ENCODE measurements at places on chromosomes 7 and 10. TPM values are rescaled to one million over a fixed set of nuclear protein-coding genes. Genes with fewer than 3 reads are reported as not detected.

DNA sequence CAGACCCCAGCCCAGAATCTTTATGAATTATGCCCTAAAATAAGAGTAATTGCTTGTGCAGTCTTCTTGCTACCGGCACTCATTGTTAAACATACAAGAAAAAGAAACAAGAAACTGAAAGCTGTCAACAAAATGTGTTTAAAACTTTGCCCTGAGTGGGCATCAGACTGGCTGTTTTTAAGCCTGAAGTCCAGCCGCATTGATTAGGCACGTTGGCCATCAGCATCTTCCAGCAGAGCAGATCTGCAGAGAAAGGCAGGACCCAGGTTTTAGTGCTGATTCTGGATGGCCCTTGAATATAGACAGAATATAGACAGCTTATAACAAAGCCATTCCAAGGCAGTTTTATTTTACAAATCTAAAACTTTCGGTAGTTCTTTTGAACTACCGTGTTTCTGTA lies 102.8 kb downstream of the POLL start:
- no peaks in the 10 kb centered on the region for H3K27me3 ChIP-seq
- H3K27ac ChIP-seq = no peak overlapping the region
- peaks cover 7% of the 10 kb centered on the region for H3K4me1 ChIP-seq

DNA sequence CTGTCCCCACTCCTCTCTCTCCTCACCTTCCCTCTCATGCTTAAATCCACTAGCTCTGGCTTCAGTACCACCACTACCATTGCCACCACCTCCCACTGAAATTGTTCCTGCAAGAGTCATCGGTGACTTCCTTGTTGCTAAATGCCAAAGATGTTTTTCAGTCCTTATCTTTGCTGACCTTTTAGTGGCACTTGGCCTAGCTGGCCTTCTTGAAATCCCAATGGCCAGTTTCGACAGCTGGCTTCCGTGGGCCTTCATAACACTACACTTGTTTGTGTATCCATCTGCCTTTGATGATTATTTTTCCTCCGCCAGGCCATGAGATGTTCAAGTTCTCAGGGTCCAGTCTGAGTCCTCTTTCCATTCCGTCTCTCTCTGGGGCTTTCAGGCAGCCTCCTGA lies 118.2 kb upstream of the NANOS1 start:
- no peaks in the 10 kb centered on the region for H3K27me3 ChIP-seq
- no peak overlapping the region for H3K27ac ChIP-seq

- peak overlapping the region; percentile 58 for H3K27ac ChIP-seq
- no peaks in the 10 kb centered on the region for H3K4me1 ChIP-seq
- H3K36me3 ChIP-seq = no peaks in the 10 kb centered on the region
- DNase-seq = no peak
- peak overlapping the region; percentile 67 for H3K4me3 ChIP-seq
Observed at GRCh38 chr7:16755397-16755796, 1.8 kb downstream of the TSPAN13 start.

GRCh38 chr7:33836797-33837355 lies 68.5 kb upstream of the BMPER start:
- H3K4me3 ChIP-seq = no peak overlapping the region
- no peak for DNase-seq
- no peak overlapping the region for H3K27ac ChIP-seq
- no peaks in the 10 kb centered on the region for H3K36me3 ChIP-seq
- H3K4me1 ChIP-seq = no peaks in the 10 kb centered on the region

GRCh38 chr7:106019470-106019820 lies 56.4 kb downstream of the CDHR3 start:
- H3K4me1 ChIP-seq = no peaks in the 10 kb centered on the region
- H3K36me3 ChIP-seq = no peaks in the 10 kb centered on the region
- no peak for DNase-seq
- no peak overlapping the region for H3K27ac ChIP-seq
- no peaks in the 10 kb centered on the region for H3K27me3 ChIP-seq
- H3K4me3 ChIP-seq = no peak overlapping the region

GRCh38 chr10:66521506-66521905 lies 404.3 kb upstream of the LRRTM3 start:
- no peak overlapping the region for H3K27ac ChIP-seq
- no peak overlapping the region for H3K4me3 ChIP-seq
- H3K27me3 ChIP-seq = no peaks in the 10 kb centered on the region
- H3K36me3 ChIP-seq = no peaks in the 10 kb centered on the region
- no peak for DNase-seq
- no peaks in the 10 kb centered on the region for H3K4me1 ChIP-seq

GRCh38 chr7:153588586-153588985 lies 463.6 kb upstream of the DPP6 start:
- DNase-seq = no peak
- H3K27ac ChIP-seq = no peak overlapping the region
- no peaks in the 10 kb centered on the region for H3K4me1 ChIP-seq
- no peaks in the 10 kb centered on the region for H3K27me3 ChIP-seq

- peaks cover 2% of the 10 kb centered on the region for H3K36me3 ChIP-seq
- H3K4me1 ChIP-seq = no peaks in the 10 kb centered on the region
- no peak for DNase-seq
- H3K27me3 ChIP-seq = no peaks in the 10 kb centered on the region
- no peak overlapping the region for H3K27ac ChIP-seq
Observed at GRCh38 chr7:138875794-138876193, 77.8 kb upstream of the ATP6V0A4 start.

DNA sequence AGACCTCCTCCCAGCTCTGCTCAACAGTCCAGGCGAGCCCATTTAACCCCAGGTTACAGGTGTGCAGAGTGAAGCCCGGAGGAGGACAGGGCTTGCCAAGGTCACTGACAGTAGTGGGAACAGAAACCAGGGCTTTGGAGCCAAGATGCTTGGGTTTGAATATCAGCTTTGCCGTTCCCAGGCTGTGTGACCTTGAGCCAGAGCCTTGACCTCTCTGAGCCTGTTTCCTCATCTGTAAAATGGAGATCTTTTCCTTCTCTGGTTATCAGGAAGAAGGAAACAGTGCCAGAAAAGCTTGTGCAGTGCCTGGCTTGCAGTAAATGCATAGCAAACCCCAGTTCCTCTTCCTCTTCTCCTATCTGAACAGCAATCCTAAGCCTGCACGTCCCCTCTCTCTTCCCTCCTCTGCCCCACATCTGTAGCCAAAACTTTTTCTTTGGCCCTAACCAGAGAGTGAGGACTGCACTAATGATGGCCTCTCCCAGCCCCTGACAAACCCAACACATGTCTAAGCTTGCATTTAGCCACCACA lies 21.4 kb upstream of the MLXIPL start:
- peaks cover 3% of the 10 kb centered on the region for H3K4me1 ChIP-seq
- no peaks in the 10 kb centered on the region for H3K36me3 ChIP-seq
- H3K27ac ChIP-seq = no peak overlapping the region
- peaks cover 23% of the 10 kb centered on the region for H3K27me3 ChIP-seq
- DNase-seq = no peak
- H3K4me3 ChIP-seq = no peak overlapping the region

DNA sequence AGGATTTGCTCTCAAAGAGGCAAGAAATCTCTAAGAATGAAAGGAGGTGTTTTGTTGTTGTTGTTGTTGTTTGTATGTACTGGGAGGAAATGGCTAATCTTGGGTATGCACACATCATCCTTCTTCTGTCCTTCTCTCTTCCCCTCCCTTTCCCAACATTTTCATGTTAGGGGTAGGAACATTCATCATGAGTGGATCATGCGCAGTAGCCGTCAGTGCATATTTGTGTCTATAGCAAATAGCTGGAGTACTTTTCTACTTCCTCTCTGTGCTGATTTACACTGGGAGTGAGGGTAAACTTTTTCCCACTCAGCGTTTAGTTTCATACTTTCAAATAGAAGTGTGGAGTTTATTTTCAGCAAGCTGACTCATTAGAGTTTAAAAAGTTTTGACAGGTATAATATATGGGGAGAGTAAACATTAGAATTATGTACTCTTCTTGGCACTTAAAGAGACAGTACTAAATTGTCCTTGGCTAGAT lies 80.5 kb upstream of the PRKG1 start:
- H3K36me3 ChIP-seq = no peaks in the 10 kb centered on the region
- peak overlapping the region; percentile 86 for H3K27ac ChIP-seq
- no peaks in the 10 kb centered on the region for H3K27me3 ChIP-seq
- H3K4me1 ChIP-seq = peaks cover 6% of the 10 kb centered on the region
- no peak for DNase-seq
- peak overlapping the region; percentile 67 for H3K4me3 ChIP-seq

GRCh38 chr7:139041378-139042085 lies 5.7 kb upstream of the ZC3HAV1L start:
- H3K36me3 ChIP-seq = peaks cover 15% of the 10 kb centered on the region
- H3K4me1 ChIP-seq = peaks cover 15% of the 10 kb centered on the region
- no peak for DNase-seq
- no peak overlapping the region for H3K4me3 ChIP-seq
- H3K27me3 ChIP-seq = no peaks in the 10 kb centered on the region
- H3K27ac ChIP-seq = no peak overlapping the region

DNA sequence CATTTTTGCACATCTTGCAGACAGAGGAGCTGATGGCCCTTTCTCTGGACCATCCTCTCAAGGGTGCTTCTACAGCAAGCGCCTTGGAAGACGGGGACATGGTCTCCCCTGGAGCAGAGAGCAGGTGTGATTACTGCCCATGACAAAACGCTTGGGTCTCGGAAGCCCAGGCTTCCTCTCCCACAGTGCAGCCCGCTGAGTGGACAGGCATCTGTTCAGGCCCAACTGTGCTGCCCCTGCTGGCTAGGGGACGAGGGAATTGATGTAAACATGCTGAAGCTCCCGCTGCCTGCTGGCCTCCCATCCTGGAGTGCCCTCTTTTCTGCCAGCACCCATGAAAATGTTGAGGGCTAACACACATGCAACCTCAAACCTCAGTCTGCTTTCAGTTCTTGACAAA lies 14.3 kb downstream of the IL15RA start:
- H3K27me3 ChIP-seq = no peaks in the 10 kb centered on the region
- no peak for DNase-seq
- no peak overlapping the region for H3K4me3 ChIP-seq

GRCh38 chr10:29254123-29255046 lies 34.5 kb upstream of the LYZL1 start:
- no peak for DNase-seq
- H3K4me1 ChIP-seq = peaks cover 17% of the 10 kb centered on the region
- no peak overlapping the region for H3K4me3 ChIP-seq
- H3K27me3 ChIP-seq = no peaks in the 10 kb centered on the region
- H3K27ac ChIP-seq = no peak overlapping the region

GRCh38 chr10:70405037-70405824 lies 1.3 kb downstream of the EIF4EBP2 start:
- no peaks in the 10 kb centered on the region for H3K27me3 ChIP-seq
- H3K27ac ChIP-seq = peak overlapping the region; percentile 93
- peak; percentile 82 for DNase-seq
- peak overlapping the region; percentile 66 for H3K4me3 ChIP-seq

DNA sequence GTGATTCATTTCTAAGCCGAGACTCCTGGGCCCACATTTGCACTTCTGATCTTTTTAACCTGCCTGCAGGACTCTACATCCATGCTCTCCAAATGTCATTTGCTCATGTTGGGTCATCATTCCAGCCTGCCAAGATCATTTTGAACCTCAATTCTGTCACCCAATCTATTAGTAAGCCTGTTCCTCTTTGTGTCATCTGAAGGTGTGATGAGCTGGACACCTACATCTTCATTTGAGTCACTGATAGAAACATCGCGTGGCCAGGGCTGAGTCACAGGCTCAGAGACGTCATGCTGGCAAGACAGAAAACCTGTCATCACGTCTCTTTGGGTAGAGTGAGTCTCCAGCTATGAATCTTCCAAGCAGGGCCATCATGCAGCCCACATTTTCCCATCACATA lies 65.3 kb upstream of the SLF2 start:
- H3K27me3 ChIP-seq = peaks cover 55% of the 10 kb centered on the region
- no peak overlapping the region for H3K4me3 ChIP-seq
- H3K36me3 ChIP-seq = no peaks in the 10 kb centered on the region

- no peak overlapping the region for H3K4me3 ChIP-seq
- no peaks in the 10 kb centered on the region for H3K27me3 ChIP-seq
- no peak for DNase-seq
Observed at GRCh38 chr10:126674741-126675515, 4.4 kb upstream of the C10orf90 start.

DNA sequence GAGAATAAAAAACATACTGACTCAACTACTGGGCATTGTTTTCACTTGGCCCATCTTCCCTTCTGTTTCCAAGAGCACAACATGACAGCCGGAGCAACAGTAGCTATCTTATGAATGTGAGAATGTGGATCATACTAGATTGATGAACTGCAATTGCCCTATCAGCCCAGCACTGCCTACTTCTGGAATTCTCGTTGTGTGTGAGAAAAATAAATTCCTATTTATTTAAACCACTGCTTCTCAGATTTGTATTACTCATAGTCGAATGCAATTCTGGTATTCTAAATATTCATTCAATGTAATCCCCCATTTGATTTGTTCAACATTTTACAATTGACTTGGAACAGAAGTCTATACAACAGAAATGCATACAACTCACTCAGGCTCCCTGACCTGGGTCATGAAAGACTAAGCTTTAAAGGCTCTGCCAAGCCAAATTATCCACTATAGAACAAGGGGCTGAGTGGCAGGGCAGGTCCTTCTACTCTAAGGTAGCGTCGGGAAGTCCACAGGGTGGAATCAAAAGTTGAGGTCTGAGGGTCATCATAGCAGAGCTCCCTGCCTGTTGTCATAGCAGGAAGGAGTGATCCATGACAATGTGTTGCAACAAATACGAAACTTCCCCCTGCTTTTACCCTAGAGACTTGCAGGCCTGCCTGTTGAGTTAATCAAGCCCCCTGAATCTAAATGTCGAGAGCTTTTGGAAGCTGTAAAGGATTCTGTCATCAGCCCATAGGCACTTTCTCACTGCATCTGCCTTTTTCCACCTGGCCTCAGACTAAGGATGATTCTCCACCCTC lies 12.4 kb upstream of the JAZF1 start:
- H3K27me3 ChIP-seq = no peaks in the 10 kb centered on the region
- no peaks in the 10 kb centered on the region for H3K36me3 ChIP-seq
- no peak for DNase-seq
- H3K4me3 ChIP-seq = no peak overlapping the region
- H3K4me1 ChIP-seq = no peaks in the 10 kb centered on the region
- H3K27ac ChIP-seq = no peak overlapping the region

GRCh38 chr10:132443605-132443982 lies 46.6 kb downstream of the PWWP2B start:
- H3K27ac ChIP-seq = no peak overlapping the region
- H3K4me1 ChIP-seq = peaks cover 23% of the 10 kb centered on the region
- peak; percentile 81 for DNase-seq
- H3K36me3 ChIP-seq = no peaks in the 10 kb centered on the region
- H3K4me3 ChIP-seq = no peak overlapping the region
- H3K27me3 ChIP-seq = no peaks in the 10 kb centered on the region

DNA sequence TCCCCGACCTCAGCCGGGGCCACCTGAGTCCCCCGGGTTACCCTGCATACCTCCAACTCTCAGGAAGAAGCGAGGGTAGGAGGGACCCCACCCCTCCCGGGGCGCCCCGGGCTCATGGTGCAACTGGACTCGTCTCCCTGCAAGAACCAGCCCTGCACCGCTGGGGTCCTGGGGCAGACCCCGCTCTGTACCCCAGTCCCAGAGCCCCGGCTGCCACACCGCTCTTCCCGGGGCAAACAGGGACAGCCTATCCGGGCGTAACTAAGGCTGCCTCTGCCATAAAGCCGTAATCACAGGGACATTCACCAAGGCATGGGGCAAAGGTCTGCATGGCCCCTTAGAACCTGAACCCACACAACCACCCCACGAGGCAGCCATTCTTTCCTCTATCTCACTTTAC lies 6.7 kb upstream of the MAFK start:
- H3K27ac ChIP-seq = no peak overlapping the region
- no peak for DNase-seq
- H3K27me3 ChIP-seq = peaks cover 3% of the 10 kb centered on the region

The UNCX gene
- not detected for total RNA-seq

The TYW1 gene
- 20.0 TPM for total RNA-seq

The AKR1C2 gene
- 22.5 TPM for total RNA-seq

The PLPP4 gene
- 0.38 TPM for total RNA-seq

The PLAU gene
- total RNA-seq = 16.8 TPM

The SPAM1 gene
- not detected for total RNA-seq

The NEUROG3 gene
- total RNA-seq = not detected

The SLC16A9 gene
- total RNA-seq = 1.8 TPM

The ADCYAP1R1 gene
- total RNA-seq = 1.8 TPM

The CXCL12 gene
- 40.8 TPM for total RNA-seq

The NUTM2A gene
- total RNA-seq = 2.9 TPM

The CNNM2 gene
- total RNA-seq = 12.9 TPM

The GNG11 gene
- total RNA-seq = 22.6 TPM
